ENCODE measurements at places on chromosomes 6 and 20.
A peak's percentile ranks its signal among the peaks of the same experiment; 100 is the strongest.

GRCh38 chr20:48294196-48294595 is 508.9 kb upstream of the SULF2 start:
- no peak for DNase-seq

GRCh38 chr6:63504777-63505384 is 67.4 kb upstream of the LOC128125822 start:
- DNase-seq: no peak

GRCh38 chr20:64223526-64224067 is 32.0 kb upstream of the PCMTD2 start:
- DNase-seq: no peak

GRCh38 chr6:143692696-143693095 is 14.9 kb downstream of the PHACTR2 start:
- no peak for DNase-seq

GRCh38 chr6:116672306-116672705 is 3.7 kb upstream of the ZUP1 start:
- DNase-seq: no peak

DNA sequence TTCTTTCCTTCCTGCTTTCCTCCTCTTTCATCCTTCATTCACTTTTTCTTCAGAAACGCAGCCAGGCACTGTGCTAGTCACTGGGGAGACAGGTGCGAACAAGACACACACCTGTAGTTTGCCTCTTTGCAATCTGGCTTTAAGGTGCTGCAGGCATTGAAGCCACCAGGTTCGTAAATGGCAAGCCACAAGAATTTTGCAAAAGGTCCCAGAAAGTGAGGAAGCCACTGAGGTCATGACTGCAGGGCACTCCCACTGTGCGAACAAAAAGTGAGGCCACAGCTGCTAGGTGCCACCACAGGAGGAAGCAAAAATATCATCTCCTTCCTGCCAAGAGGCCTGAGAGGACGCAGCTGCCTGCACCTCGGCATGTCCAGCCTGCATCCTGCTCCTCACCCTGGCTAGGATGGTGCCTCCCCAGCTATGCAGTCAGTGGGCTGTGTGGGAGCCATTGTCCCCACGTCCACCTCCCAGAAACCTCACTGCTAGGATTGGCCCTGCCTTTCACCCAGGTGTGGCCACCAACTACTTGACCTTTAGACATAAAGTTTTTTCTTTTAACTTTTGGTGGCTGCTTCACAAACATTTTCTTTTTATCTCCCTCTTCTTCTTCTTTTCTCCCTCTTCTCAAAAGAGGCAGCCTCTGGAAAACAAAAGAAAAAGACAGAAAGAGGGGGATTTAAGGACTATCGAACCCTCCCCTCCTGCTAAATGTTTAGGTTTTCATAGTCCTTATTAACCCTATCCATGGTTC is 230.8 kb downstream of the BCAS1 start:
- peak; percentile 77 for DNase-seq

DNA sequence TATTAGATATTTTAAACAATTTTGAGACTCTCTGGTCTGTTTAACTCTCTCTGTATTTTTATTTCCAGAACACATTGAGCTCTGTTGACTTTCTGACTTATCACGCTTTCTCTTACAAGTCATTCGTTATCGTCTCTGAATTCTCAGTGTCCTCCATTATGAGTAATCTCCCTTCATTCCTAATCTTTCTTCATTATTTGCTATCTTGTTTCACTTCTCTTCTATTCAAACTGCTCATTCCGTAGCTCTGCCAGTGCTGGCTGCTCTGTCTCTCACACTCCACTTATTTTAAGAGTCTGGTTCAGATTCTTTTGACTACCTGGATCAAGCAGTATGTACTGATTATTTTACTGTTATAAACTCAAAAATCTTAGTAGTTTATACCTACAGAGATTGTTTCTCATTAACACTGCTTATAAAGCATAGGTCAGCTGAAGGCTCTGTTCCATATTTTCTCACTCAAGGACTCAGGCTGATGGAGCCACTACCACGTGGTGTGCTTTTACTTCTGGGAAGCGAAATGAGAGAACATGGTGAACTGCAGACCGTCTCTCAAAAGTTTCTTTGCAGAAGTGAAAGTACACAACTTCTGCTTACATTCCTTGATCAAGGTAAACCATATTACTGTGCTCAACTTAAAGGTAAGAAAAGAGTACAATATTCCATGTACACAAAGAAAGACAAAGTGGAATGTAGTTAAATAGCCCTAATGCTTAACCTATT is 485.2 kb downstream of the GRIK2 start:
- no peak for DNase-seq

GRCh38 chr20:22700367-22700766 is 116.0 kb upstream of the FOXA2 start:
- DNase-seq: no peak

DNA sequence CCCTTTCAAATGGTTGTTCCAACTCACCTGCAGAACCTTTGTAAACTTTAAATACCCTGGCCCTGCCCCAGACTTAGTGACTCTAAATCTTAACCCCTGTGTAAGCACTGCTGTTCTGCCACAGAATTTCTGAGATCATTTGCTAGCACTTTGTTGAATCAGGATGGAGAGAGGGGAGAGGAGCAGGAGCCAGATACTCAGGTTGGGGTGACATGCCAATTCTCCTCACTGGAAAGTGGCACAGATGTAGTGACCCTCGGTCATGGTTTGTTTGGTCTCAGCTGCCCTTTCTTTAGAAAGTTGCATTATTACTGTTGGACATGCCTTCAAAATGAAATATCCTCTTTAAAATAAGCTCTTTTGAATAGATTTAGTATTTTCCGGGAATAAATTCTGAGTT is 168.0 kb downstream of the ZFAND3 start:
- no peak for DNase-seq

DNA sequence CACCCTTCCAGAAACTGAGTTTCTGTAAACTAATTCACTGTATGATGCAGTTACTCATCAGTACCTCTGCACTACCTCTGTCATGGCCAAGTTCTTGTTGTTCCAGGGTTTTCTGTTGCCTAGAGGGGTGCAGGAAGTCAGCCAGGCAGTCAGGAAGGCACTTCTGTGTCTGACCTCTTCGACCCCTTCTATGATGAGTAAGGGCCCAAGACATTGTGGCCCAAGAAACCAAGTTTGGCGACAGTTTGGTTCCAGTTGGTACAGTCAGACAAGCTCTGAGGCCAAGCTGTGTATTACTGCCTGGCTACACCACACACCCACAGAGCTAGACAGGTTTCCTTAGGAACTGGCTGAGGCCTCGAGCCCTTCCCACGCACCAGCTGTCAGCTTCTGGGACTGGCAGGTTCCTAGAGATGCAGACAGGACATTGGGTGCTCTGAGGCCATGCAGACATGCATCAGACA is 41.2 kb downstream of the TRAF3IP2 start:
- DNase-seq: no peak

DNA sequence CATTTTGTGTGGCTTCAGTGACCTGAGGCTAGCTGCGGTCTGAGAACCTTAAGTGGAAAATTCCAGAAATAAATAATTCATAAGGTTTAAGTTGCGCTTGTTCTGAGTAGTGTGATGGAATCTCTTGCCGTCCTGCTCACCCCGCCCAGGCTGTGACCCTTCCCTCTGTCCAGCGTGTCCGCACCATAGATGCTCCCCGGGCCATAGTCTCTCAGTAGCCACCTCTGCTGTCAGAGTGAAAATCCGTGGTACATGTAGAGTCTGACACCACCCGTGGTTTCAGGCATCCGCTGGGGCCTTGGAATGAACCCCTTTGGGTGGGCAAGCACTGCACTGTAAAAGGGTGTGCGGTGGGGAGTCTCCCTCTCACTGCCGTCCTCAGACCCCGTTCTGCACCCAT is 11.7 kb downstream of the UNC93A start:
- DNase-seq: no peak

- DNase-seq: no peak
Observed at GRCh38 chr6:51657491-51657890, 429.9 kb downstream of the PKHD1 start.

GRCh38 chr20:42846784-42847490 is 342.8 kb downstream of the PTPRT start:
- DNase-seq: no peak

- DNase-seq: no peak
Observed at GRCh38 chr6:75788894-75789293, 39.9 kb downstream of the MYO6 start.

- no peak for DNase-seq
Observed at GRCh38 chr6:45537539-45537938, 159.8 kb upstream of the SUPT3H start.

GRCh38 chr20:19348582-19348981 is 136.1 kb downstream of the SLC24A3 start:
- DNase-seq: no peak

- DNase-seq: no peak
Observed at GRCh38 chr6:143117108-143117507, 56.4 kb downstream of the AIG1 start.

GRCh38 chr20:17504898-17505635 is 26.1 kb downstream of the BFSP1 start:
- DNase-seq: peak; percentile 59

GRCh38 chr6:157981395-157982101 is at the start of gene SYNJ2:
TSS of gene SYNJ2 (plus strand) at chr6:157981863. CDS start at chr6:157981962, 99 bp downstream.
- DNase-seq: peak; percentile 90

DNA sequence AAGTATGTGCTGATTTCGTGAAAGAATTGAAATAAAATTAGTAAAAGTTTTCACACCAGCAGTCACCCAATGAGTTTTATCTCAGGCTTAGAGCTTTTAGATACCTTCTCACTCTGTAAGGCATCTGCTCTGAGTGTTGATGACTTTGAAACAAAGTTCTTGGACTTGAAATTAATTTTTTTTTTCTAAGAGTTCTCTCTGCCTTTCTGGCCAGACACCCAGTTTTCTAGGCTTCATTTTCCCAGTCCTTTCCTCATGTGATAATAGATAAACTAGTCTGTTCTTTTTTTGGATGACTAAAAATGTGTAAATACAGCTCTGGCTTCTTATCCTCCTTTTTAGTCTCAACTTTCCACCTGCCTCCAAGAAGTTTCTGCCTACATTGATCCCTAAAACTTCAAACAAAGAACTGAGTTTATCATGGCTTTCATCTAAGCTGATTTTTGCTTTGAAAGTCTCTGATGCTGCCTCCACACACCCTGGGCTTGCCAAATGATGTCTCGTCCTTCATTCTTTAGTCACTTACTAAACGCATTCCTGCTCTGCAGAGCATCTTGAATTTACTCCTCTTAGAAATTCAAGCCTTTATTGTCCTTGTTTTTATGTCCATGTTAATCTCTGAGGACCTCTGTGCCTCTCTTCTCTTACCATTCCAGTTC is 32.7 kb downstream of the SLX4IP start:
- DNase-seq: no peak

DNA sequence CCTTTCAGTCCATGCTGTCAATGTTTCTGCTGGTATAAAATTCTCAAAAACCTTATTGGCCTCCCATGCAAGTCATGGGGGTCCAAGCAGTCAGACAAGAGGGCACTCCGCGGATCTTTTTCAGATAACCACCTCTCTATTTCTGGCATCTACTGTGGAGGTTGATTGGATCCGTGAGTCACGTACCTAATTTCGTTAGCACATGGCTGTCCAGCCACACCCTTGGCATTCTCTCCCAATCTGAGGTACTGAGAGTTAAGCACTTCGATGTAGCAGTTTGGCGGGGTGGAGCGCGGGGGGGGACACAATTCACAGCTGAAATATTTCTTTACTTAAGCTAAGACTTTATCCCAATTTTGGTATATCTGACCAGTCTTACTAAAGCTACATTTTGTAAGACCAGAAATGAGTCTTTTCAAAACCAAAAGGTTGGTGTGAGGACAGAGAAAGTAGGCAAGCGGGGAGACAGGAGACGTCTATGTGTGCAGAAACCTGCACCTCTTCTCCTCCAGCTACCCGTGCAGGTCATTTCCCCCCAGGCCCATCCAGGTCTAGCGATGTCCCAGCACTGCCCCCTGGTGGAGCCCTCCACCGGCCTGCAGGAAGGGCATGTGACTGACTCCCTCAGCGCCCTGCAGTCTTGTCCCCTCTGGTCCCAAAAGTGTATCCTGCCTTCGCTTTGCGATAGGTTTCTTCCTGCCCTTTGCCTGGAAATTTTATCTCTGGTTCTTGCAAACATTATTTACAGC is 113.1 kb downstream of the ADAT2 start:
- DNase-seq: peak; percentile 62

- DNase-seq: no peak
Observed at GRCh38 chr6:35151466-35151865, 10.3 kb upstream of the TCP11 start.

GRCh38 chr20:4957939-4958362 is 43.4 kb downstream of the SLC23A2 start:
- DNase-seq: no peak

DNA sequence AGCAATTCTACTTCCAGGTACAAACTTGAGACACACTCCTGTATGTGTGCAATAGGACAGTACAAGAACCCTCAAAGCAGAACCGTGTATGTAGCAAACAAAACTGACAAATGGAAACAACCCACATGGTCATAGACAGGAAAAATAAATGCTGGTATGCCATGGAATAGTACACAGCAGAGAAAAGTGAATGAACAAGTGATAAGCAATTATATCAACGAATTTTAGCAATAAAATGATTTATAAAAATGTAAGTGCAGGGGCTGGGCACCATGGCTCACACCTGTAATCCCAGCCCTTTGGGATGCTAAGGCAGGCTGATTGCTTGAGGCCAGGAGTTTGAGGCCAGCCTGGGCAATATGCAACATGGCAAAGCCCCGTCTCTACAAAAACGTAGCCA is 9.3 kb downstream of the RIPOR3 start:
- no peak for DNase-seq

- DNase-seq: peak; percentile 56
Observed at GRCh38 chr20:21099751-21100577, 6.2 kb downstream of the LINC00237 start.

DNA sequence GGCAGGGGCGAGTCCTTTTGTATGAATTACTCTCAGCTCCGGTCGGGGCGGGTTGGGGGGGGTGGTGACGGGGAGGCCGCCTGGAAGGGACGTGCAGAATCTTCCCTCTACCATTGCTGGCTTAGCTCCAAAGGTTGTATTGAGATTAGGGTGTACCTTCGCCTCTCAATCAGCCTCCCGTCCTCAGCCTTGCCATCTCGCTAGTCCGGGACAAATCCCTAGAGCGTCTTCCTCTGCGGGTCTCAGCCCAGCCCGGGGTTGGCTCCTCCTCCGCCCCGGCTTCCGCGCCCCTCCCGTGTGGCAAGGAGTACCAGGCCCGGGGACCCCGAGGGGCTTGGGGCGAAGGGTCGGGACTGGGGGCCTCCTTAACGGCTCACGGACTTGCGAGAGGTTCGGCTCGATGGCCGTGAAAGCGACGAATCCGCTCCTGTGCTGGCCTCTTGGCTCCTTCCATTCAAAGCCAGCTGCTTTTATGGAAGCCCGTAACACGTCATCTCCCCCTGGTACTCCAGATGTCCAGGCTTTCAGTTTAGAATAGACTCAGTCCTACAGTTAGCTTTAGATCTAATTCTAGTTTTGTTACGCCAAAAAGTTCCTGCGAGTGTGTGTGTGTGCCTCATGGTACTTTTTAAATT is 636 bp upstream of the EEF1A1 start:
- DNase-seq: no peak

- DNase-seq: no peak
Observed at GRCh38 chr6:89734526-89734925, 85.1 kb downstream of the MDN1 start.

DNA sequence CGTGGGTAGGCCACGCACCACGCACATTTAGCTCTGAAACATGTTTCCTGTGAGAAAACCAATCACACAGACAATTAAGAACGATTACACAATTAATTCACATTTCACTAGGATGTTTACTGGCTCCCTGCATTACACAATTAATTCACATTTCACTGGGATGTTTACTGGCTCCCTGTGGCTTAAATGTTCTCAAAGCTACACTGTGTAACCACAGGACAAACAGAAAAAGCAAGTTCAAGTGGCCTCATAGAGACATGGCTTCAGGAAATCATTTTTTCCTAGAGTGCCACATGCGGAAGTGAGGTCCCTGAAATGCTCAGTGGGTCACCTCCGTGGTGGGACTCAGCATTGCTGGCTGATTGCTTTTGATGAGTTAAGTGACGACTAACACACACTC is 61.7 kb upstream of the XRN2 start:
- DNase-seq: no peak
